Progenitor cell of endocrine pancreas (in vitro differentiated cells): ENCODE measurements at places on chromosomes 11 and 22. TPM values are rescaled to one million over a fixed set of nuclear protein-coding genes. Genes with fewer than 3 reads are reported as not detected.

Gene SLC35E4
- total RNA-seq: 2.1 and 2.6 TPM in 2 replicates

DNA sequence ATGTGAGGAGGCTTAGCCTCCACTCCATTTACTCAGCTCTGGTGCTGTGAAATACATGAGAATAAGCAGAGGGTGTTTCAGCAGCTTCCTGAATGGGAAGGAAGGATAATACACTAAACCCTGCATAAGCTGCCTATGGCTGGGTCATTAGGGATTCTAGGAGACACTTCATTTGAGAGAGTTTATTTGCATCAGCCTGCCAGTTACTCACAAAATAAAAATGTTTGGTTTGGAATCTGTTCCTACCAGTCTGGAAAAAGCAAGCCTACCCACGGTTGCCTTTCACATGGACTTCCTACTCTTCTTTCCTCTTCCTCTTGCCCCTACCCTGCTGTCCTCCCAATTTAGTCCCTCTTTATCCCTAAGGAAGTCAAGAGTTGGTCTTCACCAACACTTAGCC lies 20.5 kb downstream of the SLC1A2 start:
- peaks cover 12% of the 10 kb centered on the region for H3K4me1 ChIP-seq
- no peaks in the 10 kb centered on the region for H3K36me3 ChIP-seq
- H3K4me3 ChIP-seq: no peak overlapping the region

GRCh38 chr22:46024136-46024840 lies 47.3 kb upstream of the WNT7B start:
- H3K4me3 ChIP-seq: no peak overlapping the region
- no peaks in the 10 kb centered on the region for H3K36me3 ChIP-seq
- no peak overlapping the region for H3K27ac ChIP-seq
- peaks cover 69% of the 10 kb centered on the region for H3K27me3 ChIP-seq
- DNase-seq: no peak
- peaks cover 4% of the 10 kb centered on the region for H3K4me1 ChIP-seq

Gene LUZP2
- 1.6 and 1.8 TPM in 2 replicates for total RNA-seq

GRCh38 chr11:12884751-12885318 lies 124.3 kb upstream of the RASSF10 start:
- peaks cover 36% of the 10 kb centered on the region for H3K36me3 ChIP-seq
- DNase-seq: no peak
- H3K4me3 ChIP-seq: no peak overlapping the region
- H3K27ac ChIP-seq: no peak overlapping the region
- no peaks in the 10 kb centered on the region for H3K4me1 ChIP-seq

Gene CPT1A
- total RNA-seq: 3.8 and 5.7 TPM in 2 replicates

- no peak overlapping the region for H3K27ac ChIP-seq
- no peaks in the 10 kb centered on the region for H3K4me1 ChIP-seq
- DNase-seq: no peak
- H3K36me3 ChIP-seq: no peaks in the 10 kb centered on the region
- no peak overlapping the region for H3K4me3 ChIP-seq
These were observed 222.9 kb downstream of the BRD1 start for GRCh38 chr22:49604732-49605302.

Gene PGA3
- total RNA-seq: not detected in 2 replicates

- H3K36me3 ChIP-seq: no peaks in the 10 kb centered on the region
- peaks cover 3% of the 10 kb centered on the region for H3K27me3 ChIP-seq
- H3K4me1 ChIP-seq: peaks cover 26% of the 10 kb centered on the region
These were observed 207.1 kb upstream of the ARHGAP20 start for GRCh38 chr11:110919241-110919922.

GRCh38 chr11:73554671-73555320 lies 43.1 kb downstream of the FAM168A start:
- no peaks in the 10 kb centered on the region for H3K27me3 ChIP-seq
- DNase-seq: no peak
- no peak overlapping the region for H3K4me3 ChIP-seq
- H3K36me3 ChIP-seq: peaks cover 2% of the 10 kb centered on the region

GRCh38 chr11:3164138-3164551 lies 965 bp downstream of the OSBPL5 start:
- peaks cover 6% of the 10 kb centered on the region for H3K4me1 ChIP-seq
- no peaks in the 10 kb centered on the region for H3K36me3 ChIP-seq
- peaks cover 77% of the 10 kb centered on the region for H3K27me3 ChIP-seq
- DNase-seq: no peak
- H3K27ac ChIP-seq: no peak overlapping the region

- no peak for DNase-seq
- no peak overlapping the region for H3K4me3 ChIP-seq
- H3K4me1 ChIP-seq: no peaks in the 10 kb centered on the region
These were observed 10.3 kb downstream of the IGLL5 start for GRCh38 chr22:22897947-22898346.

DNA sequence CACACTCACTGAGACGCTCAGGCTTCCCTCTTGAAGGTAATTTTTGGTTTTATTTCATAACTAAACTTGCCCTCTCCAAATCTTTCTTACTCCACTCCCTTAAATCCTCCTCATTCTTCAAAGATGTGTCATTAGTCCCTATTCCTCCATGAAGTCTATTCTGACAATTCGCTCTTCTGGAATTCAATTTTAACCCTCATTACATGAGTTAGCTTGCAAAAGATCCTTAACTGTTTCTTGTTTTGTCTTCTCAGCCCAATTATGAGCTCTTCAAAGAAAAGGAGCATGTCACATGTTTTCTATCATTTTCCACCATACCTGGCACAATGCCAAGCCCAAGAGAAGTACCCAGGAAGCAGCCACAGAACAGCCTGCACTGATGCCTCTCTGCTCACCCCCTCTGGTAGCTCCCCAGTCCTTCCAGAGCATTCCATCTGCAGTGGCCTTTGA lies 13.0 kb downstream of the GALNT18 start:
- no peaks in the 10 kb centered on the region for H3K36me3 ChIP-seq
- H3K4me3 ChIP-seq: no peak overlapping the region
- peaks cover 33% of the 10 kb centered on the region for H3K27me3 ChIP-seq
- DNase-seq: no peak
- peaks cover 5% of the 10 kb centered on the region for H3K4me1 ChIP-seq

GRCh38 chr11:69040581-69041260 lies 8.0 kb upstream of the TPCN2 start:
- DNase-seq: no peak
- no peak overlapping the region for H3K4me3 ChIP-seq
- H3K27ac ChIP-seq: no peak overlapping the region
- peaks cover 10% of the 10 kb centered on the region for H3K27me3 ChIP-seq
- peaks cover 6% of the 10 kb centered on the region for H3K4me1 ChIP-seq

- no peak overlapping the region for H3K27ac ChIP-seq
- no peaks in the 10 kb centered on the region for H3K27me3 ChIP-seq
- H3K4me3 ChIP-seq: no peak overlapping the region
- H3K36me3 ChIP-seq: no peaks in the 10 kb centered on the region
- H3K4me1 ChIP-seq: peaks cover 15% of the 10 kb centered on the region
These were observed 707.5 kb upstream of the LUZP2 start for GRCh38 chr11:23789200-23789853.

DNA sequence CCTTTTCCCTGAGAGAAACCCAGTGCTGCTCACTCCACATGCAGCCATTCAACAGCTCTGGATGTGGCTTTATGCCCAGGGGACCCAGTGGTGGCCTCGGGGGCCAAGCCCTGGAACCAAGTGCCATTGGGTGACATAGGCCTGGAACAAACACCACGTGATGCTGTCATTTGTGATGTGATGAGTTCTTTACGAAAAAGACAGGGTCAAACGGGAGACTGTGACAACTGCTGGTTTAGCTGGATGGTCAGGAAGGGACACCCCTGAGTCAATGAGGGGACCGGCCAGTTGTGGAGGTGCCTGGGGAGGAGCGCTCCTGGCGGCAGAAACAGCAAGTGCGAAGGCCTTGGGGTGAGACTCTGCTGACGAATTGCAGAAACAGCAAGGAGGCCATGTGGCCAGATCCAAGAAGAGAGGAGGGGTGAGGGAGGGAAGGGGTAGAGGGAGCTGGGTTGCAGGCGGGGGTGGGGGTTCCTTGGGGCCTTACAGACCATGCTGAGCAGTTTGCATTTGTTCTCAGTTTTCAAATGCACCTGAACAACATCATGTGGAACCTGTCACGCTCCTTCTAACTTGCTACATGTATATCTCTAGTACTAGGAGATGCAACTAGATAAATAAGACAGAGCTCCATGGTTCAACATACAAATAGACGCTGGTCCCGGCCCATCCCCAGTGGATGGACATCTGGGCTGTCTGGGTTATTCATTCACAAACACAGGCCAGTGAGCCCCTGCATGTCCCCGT lies 56.1 kb downstream of the IGLL5 start:
- DNase-seq: peak; percentile 6
- no peak overlapping the region for H3K27ac ChIP-seq
- peaks cover 15% of the 10 kb centered on the region for H3K27me3 ChIP-seq
- no peaks in the 10 kb centered on the region for H3K36me3 ChIP-seq
- peaks cover 7% of the 10 kb centered on the region for H3K4me1 ChIP-seq
- H3K4me3 ChIP-seq: no peak overlapping the region

- DNase-seq: no peak
- no peaks in the 10 kb centered on the region for H3K36me3 ChIP-seq
- H3K4me1 ChIP-seq: peaks cover 26% of the 10 kb centered on the region
- no peak overlapping the region for H3K4me3 ChIP-seq
- no peak overlapping the region for H3K27ac ChIP-seq
These were observed 5.9 kb downstream of the USP2 start for GRCh38 chr11:119375337-119376196.
